ENCODE measurements at places on chromosomes 3 and 15. TPM values are rescaled to one million over a fixed set of nuclear protein-coding genes. Genes with fewer than 3 reads are reported as not detected.

- peak; percentile 11 for DNase-seq
These were observed 989 bp downstream of the GNB4 start for GRCh38 chr3:179450261-179450701.

GRCh38 chr3:126050050-126050392 lies 33.9 kb downstream of the SLC41A3 start:
- DNase-seq: no peak

- DNase-seq: no peak
These were observed 74.6 kb downstream of the REC114 start for GRCh38 chr15:73517566-73517965.

GRCh38 chr3:191523148-191523547 lies 62.2 kb downstream of the PYDC2 start:
- DNase-seq: no peak

DNA sequence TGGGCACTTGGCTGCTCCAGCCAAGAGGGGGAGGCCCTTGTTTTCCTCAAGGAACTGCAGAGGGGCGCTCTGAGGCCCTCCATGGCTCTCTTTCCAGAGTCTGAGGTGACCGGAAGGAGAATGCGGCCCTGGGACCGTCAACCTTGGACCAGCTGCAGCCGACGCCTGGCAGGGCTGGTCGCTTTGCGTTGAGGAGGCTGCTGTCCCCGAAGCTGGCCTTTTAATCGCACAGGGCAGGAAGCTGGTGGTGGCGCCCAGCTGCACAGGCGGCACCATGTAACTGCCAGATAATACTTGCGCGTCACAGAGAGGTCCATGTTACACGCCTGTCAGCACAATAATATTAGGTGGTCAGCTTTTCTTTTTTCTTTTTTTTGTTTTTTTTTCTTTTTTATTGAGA lies 875 bp upstream of the HLTF start:
- DNase-seq: no peak

GRCh38 chr3:115928376-115928775 lies 305.1 kb downstream of the GAP43 start:
- no peak for DNase-seq

- DNase-seq: no peak
These were observed 23.1 kb downstream of the CCNL1 start for GRCh38 chr3:157136647-157137387.

- DNase-seq: peak; percentile 53
These were observed 78.8 kb downstream of the MCF2L2 start for GRCh38 chr3:183349421-183350157.

DNA sequence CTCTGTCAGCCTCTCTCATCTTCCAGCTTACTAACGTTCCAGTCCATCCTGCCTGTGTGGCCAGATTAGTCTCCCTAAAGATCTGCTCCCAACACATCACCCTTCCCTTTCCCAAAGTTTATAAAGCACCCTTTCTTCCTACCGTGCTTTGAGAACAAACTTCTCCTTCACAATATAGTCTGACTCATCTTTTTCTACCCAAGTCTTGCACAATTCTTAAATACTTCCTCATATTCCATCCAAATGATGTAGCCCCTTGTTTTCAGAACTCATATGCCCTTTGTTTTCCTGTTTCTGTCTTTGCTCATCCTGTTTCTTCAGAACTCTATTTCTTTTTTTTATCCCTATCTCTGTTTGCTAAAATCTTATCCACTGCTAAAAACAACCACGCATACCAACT lies 326.8 kb downstream of the MFSD1 start:
- no peak for DNase-seq

- no peak for DNase-seq
These were observed 45.0 kb downstream of the SRGAP3 start for GRCh38 chr3:9204253-9204992.

DNA sequence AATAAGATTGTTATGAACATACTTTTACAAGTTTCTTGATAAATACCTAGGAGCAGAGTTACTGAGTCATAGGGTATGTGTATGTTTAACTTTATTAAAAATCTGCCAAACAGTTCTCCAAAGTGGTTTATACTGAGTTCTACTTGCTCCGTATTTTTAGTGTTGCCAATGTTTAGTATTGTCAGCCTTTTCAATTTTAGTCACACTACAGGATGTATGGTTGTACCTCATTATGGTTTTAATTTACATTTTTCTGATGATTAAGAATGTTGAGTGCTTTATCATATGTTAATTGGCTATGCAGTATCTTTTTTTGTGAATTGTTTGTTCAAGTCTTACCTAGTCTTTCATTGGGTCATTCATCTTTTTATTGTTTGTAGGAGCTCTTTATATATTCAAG lies 4.3 kb downstream of the TMOD3 start:
- peak; percentile 44 for DNase-seq

- DNase-seq: no peak
These were observed 7.0 kb downstream of the BHLHE40 start for GRCh38 chr3:4986175-4986781.

DNA sequence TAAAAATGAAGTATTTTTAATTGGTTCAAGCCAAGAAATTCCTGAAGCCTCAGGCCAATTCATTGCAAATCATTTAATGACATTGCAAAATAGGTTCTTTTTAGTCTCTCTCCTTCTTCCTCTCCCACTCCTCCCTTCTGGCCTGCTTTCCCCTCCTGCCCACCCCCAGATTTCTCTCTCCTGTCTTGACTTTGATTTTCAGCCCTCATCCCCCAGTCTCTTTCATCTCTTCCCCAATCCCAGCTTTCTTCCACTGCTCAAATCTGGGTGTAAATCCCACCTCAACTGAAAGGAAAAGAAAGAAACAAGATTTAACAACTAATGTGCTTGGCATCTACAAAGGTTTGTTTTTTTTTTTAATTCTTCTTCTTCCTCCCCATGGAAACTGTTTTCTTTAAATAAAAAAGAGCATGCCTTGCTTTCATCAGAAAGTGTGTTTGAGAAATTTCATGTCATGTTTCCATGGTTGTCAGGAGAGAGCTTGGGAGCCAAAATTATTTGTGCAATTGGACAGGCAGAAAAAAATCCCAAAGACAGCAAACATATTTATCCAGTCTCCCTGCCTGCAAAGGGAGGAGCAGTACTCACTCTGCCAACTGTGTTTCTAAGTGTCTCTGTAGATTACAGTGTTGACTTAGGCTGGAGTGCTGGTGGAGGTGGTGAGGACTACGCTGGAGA lies 50.4 kb downstream of the BOC start:
- no peak for DNase-seq

DNA sequence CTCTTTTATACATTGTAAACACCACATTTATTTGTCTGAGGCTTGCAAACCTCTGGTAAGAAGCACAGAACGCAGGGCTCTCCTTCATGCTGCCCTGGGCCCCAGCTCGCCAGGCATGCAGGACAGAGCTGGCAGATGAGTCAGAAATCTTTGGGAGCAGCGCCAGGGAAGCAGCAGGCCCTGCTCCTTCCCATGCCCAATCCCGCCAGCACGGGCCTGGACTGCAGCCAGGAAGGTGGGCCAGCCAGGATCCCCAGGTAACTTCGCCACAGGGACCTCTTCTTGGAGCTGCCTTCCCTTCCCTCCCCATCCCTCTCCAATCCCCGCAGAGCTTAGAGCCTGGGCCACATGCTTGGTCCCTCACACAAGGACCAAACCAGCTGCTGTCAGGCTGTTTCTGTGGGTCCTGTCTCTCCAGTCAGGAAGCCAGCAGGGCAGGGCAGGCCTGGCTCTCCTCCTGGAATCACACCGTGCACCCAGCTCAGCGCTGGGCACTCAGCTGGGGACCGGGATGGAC lies 8.8 kb downstream of the STOML1 start:
- DNase-seq: no peak

DNA sequence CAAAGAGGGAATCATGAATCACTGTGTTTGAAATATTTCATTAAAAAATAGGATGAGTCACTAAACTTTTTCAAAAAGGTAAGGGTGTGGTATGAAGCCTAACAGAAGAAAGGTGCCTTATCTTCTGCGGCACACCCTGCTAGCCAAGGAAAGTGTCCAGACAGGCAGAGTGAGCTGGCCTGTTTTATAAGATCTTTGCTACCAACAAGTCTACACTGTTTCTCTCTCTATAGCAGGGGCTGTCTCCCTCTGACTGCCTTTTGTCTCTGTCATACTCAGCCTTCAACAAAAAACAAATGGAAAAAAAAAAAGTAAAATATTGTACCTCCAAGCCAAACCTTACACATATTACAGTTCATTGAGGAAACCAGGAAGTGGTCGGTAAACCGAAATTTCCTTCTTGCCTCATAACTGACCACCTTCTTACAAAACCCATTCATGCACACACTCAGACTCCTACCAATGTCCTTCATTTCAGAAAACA lies 9.1 kb downstream of the ZDHHC3 start:
- no peak for DNase-seq

DNA sequence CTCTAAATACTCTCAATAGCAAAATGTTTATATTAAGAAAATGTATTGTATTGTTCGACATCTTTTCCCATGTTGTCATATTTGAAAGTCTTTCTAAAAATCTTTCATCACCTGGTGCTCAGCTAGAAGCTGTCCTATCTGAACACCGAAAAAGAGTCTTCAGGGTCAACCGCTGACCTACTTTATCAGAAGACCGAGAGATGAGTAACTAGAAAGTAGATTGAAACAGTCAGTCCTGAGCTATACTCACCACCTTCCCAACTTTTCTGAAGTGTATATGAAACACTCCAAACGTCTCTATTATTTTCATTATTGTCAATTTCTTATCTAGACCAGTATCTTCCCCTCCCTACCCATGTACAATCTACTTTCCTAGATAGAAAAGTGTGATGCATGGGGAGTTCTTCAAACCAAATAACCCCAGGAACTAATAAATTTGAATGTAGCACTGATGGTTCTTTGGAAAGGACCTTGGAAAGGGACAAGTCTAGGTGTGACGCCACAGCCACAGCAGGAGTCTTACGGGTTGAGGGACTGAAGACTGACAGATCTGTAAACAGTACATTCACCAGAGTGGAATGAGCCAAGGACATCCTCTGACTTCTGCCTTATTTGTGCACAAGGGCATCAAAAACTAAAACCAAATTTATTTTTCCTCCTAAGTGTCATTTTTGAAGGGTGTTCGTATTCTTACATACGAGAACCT lies 58.6 kb downstream of the TMOD3 start:
- no peak for DNase-seq

GRCh38 chr15:69749797-69750196 lies 297.2 kb downstream of the RPLP1 start:
- DNase-seq: no peak

DNA sequence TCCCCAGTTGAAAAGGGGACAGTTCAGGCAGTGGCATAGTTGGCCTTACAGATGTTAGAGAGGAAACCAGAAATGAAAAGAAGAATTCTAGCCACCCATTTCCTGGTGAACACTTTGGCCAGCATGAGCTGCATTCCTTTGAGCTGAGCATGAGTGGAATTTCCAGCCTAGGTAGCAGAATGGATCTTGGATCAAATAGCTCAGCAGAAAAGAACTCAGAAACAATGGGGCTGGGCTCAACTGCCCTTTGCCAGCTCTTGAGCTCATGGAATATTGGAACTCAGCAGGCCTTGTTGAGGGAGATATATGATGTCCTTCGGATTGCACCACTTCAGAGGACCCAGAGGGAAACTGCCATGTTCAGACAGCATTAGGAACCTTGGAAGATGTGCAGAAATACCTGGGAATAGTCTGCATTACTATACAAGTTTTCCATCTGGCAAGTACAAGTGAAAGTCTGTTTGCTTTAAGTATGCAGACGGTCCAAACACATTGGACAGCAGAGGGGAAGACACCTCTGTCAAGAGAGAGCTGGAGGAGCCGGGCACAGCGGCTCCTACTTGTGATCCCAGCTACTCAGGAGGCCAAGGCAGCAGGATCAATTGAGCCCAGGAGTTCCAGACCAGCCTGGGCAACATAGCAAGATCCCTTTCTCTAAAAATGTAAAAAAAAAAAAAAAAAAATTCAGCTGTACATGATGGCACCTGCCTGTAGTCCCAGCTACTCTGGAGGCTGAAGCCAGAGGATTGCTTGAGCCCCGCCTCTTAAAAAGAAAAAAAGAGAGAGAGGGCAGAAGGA lies 3.1 kb upstream of the CDV3 start:
- DNase-seq: no peak

GRCh38 chr3:123818921-123819429 lies 65.2 kb downstream of the MYLK start:
- no peak for DNase-seq

GRCh38 chr3:108322352-108322751 lies 26.0 kb downstream of the HHLA2 start:
- DNase-seq: no peak

- DNase-seq: no peak
These were observed 480.3 kb downstream of the NSUN3 start for GRCh38 chr3:94543161-94543560.

- DNase-seq: no peak
These were observed 35.5 kb downstream of the IL5RA start for GRCh38 chr3:3074551-3075257.

DNA sequence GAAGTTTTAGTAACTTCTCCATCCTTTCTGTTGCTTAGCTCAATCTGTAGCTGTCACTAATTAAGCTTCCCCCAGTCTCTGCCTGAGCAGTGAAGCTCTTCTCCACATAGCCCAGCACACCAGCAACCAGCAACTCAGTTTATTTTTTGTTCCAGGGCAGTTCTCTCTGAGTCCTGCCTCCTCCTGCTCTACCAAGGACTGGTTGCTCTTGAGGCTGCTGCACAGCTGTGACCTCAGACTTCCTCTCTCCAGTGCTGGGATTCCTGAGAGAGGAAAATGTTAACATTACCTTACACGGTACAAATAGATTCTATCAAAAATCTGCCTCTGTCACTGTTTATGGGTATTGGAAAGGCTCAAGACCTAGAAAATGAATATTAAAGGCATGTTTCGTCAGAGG lies 294.7 kb downstream of the OXSM start:
- no peak for DNase-seq

Gene TERC
- not detected for polyA plus RNA-seq

Gene FOXL2NB
- not detected for polyA plus RNA-seq

Gene GOLGA8N
- not detected for polyA plus RNA-seq

Gene RHOV
- polyA plus RNA-seq: not detected

Gene CILP
- not detected for polyA plus RNA-seq

Gene GHSR
- polyA plus RNA-seq: not detected

Gene EID1
- polyA plus RNA-seq: 274 TPM

Gene TRIM42
- not detected for polyA plus RNA-seq

Gene TRAT1
- polyA plus RNA-seq: 120 TPM

Measured in CD4-positive, CD25-positive, alpha-beta regulatory T cell (primary cell).